Natural killer cell (primary cell): ENCODE measurements at places on chromosomes 7 and 10. TPM values are rescaled to one million over a fixed set of nuclear protein-coding genes. Genes with fewer than 3 reads are reported as not detected.
A peak's percentile ranks its signal among the peaks of the same experiment; 100 is the strongest.

Gene NACAD
- 0.75 TPM for total RNA-seq

DNA sequence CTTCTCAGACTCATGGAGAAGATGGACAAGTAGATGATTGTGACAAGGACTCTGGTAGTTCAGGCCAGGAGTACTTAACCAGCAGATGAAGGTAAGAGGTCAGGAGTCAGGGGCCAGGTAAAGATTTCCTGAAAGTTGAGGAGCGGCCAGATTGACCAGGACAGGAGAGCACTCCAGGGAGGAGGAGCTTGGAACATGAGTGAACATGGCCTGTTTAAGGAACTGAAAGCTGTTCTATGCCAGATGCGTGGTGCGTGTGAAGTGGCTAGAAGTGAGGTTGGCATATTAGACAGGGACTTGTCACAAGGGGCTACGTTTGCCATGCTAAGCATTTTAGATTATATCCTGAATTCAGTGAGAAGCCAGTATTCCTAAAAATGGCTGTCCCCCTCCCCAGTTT, 157.2 kb downstream of the WNT2 start:
- no peak for DNase-seq

DNA sequence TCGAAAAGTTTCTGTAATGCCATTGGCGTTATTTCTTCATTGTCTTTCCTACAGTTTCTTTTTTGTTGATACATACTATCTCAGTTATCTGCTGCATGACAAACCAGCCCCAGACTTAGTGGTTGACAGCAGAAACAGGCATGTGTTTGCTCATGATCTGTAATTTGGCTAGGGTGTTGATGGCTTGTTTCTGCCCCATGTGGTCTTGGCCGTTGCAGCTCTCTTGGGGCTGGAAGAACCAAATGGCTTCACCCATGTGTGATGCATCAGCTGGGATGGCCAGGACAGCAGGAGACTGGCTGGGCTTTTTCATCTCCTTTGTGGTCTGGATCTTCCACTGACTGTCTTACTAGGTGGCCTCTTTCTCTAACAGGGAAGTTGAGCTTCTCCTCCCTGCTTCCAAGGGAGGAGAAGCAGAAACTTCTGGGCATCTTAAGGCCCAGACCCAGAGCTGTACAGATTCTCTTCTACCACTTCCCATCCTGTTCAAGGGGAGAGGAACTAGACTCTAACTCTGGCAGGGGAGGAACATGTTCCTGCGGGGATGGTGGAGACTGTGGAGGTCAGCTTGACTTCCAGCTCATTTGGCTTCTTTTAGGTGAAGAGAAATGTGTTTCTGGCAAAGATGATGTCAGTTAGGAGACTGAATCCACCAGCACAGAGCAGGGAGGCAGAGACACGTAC, 89.3 kb downstream of the FANK1 start:
- DNase-seq, result no peak

Gene SFTPA1
- not detected for total RNA-seq

- no peak for DNase-seq
These were observed 123.8 kb downstream of the DOCK1 start for GRCh38 chr10:127029061-127029460.

GRCh38 chr10:31921031-31921430, 7.6 kb downstream of the ARHGAP12 start:
- DNase-seq, result peak; percentile 12

DNA sequence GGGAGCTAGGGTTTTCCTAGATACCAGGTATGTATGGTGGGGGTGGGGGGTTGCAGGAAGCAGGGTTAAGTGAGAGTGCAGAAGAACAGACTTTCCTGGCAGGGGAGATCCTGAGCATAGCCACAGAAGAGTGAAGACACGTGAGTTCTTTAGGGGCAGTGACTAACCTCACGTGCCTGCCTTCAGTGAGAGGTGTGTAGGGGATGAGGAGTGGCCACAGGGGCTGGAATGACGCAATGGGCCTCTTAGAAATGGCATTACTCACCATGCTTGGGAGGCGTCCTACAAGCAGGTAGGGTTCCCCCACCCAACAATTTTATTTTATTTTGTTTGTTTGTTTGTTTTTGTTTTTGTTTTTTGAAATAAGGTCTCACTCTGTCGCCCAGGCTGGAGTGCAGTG, 698.6 kb upstream of the NRP1 start:
- DNase-seq, result no peak

- DNase-seq, result no peak
These were observed 137.2 kb downstream of the PHTF2 start for GRCh38 chr7:77935652-77936348.

Gene HABP2
- total RNA-seq, result not detected

GRCh38 chr7:45220846-45221618, 63.4 kb downstream of the RAMP3 start:
- DNase-seq, result no peak

Gene PRR15
- not detected for total RNA-seq

Gene CLEC2L
- 0.71 TPM for total RNA-seq

DNA sequence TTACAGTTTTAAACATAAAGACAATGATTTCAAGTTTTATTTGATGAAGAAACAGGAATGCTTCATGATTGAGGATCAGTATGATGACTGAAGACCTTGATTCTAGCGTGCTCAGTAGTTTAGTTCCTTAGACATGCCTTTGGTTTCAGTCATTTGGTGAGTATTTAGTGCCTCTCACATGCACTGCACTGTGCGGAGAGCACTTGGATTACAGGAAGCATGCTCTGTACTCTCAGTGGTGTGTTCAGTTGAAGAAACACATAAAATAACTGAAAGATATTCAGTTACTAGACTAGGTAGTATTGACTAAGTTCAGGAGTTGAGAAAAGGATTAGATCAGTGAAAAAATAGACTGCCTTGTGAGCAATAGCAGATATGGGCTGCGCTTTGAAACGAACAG, 25.5 kb downstream of the RBM17 start:
- no peak for DNase-seq

GRCh38 chr7:94662548-94662947, 6.6 kb upstream of the SGCE start:
- DNase-seq, result no peak

Gene OR2A12
- not detected for total RNA-seq

Gene CD36
- 7.0 TPM for total RNA-seq

DNA sequence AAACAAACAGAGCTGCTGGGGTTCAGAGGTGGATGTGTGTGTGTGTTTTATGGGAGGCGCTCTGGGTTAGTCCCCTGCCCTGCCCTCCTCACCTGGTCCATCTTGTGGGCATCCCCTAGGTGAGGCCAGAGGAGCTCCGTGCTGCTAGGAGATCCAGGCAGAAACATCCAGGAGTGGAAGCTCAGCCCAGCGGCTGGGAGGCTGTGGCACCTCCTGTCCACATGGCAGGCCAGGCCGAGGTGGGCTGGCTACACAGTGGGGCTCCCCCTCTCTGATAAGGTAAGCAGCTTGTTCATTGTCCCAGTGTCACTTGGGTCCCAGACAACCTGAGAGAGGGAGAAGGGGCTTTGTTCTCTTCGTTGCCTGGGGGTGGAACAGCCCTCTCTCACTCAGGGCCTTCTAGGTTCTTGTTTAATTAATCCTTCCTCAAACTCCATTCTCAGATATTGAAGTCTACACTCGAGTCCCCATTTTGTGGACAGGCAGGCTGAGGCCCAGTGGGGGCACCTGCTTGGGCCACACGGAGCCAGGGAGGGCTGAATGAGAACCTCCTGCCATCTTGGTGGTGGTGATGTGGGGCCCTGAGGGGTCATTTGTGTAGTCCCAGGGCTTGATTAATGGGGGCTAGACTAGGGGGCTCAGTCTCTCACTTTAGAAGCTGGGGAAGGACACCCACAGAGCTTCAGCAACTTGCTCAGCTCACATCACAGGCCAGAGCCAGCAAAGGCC, 216.8 kb upstream of the GPR26 start:
- DNase-seq, result no peak

- DNase-seq, result no peak
These were observed 54.1 kb downstream of the NOD1 start for GRCh38 chr7:30424506-30424905.

DNA sequence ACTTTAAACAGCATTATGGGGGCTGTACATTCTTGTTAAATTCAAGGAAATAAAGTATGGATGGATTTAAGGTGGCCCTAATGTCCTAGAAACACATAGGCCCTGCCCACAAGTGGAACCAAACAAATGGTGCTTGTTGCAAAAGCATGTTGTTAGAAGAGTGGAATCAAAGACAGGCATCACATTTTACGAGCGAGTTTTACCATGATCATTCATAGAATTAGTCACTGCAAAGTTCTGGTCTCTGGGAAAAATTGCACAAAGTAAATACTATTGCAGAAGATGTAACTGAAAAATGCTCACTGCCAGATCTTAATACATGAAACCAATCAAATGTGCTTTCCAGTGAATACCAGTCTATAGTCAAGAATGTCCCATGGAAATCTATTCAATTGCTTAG, 677.1 kb downstream of the PARD3 start:
- no peak for DNase-seq

Gene CHAT
- not detected for total RNA-seq

DNA sequence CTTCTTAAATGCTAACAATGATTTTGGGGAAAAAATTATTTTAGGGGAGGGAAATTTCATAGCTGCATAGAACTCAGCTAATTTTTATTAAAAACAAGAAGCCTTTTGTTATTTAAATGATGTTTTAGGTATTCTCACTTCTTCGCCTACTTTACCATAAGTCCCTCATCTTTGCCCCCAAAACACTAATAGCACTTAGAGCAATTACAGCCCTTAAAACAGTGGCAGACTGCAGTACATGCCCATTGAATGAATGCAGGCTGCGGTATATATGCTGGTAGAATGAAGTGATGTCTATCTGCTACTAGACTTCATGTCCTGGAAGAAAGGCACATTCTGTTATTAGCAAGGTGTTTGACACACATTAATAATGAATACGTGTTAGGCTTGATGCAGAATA, 2.9 kb upstream of the SPAG6 start:
- DNase-seq, result no peak

DNA sequence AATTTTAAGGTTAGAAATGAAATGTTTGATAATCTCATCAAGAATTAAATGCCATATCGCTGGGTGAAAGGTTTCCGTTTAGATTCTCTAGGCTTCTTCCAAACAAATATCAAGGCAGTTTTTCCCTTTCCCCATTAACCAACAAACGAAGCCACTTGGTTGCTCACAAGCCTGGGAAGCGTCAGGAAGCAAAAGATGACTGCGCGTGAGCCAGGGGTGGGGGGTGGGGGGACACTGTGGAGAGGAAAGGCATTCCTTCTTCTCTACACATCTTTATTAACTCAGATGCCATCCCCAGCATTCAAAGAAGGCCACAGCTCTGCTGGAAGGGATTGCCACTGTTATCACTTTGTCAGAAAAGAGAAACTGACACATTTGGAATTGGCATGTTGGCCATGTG, 207.1 kb downstream of the TRIL start:
- no peak for DNase-seq

DNA sequence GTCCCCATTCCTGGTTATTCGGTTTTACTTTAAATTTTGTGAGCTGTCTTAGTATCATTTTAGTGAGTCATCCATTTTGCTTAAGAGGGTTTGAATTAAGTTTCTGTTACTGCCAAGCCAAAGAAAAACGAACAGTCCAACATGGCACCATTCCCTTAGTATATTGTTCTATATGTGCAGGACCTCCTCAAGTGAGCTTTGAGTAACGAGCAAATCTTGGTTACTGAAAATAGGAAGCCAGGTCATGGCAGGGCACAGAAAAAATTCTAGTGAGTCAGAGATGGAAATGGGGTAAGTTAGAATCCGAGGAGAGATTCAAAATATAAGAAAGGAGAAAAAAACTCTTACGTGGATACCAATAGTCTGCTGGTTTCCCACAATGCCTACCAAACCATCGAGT, 292.9 kb downstream of the BAMBI start:
- no peak for DNase-seq

DNA sequence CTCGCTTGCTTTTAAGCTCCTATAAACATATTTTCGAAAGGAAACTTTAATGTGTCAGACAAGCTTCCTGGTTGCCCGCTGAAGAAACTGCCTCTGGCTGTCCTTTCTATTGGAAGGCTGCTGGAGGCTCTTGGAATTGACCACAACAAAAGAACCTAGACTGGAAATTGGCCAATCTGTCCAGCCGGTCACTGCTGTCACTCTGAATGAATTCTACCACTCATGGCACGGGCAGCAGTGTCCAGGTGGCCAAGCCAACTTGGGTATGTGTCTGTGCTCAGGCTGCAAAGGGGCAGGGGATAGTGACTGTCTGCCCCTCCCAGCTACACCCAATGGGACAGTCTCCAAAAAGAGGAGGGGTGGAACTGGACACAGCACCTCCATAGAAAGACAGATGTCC, 57.6 kb downstream of the CDH23 start:
- no peak for DNase-seq

DNA sequence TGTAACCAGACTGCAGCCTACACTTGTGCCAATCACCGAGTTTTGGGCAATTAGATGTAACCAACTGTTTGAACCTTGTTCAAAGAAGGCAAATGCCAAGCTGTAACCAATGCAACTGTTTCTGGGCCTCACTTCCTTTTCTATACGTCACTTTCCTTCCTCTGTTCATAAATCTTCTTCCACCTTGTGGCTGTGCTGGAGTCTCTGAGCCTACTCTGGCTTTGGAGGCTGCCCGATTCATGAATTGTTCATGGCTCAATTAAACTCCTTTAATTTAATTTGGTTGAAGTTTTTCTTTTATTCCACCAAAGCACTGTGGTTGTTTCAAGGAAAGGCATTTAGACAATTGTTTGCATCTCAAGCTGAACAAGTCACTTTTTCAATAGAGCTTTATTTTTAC, 43.5 kb upstream of the UCN3 start:
- no peak for DNase-seq

DNA sequence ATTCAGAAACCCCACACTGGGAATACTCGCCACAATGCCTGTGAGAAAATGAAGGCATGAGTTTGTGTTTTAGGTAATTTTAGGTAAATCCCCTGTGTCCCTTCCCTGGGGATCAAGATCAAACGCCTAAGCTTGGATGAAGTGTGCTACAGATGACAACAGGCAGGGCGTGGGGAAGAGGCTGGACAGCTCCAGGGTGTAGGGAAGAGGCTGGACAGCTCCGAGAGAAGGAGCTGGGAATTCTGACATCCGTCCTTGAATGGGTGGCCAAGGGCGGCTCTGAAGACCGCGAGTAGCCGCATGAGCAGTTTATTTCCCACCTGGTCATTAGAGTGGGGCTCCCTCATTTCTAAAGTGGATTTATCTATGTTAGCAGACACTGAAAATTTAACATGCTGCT, 109.7 kb downstream of the RAMP3 start:
- no peak for DNase-seq

GRCh38 chr10:33117230-33117629, 159.2 kb upstream of the ITGB1 start:
- no peak for DNase-seq

- DNase-seq, result no peak
These were observed 15.9 kb upstream of the RAPGEF5 start for GRCh38 chr7:22372863-22373262.

Gene ODAD2
- not detected for total RNA-seq

Gene AKR1E2
- 4.0 TPM for total RNA-seq

DNA sequence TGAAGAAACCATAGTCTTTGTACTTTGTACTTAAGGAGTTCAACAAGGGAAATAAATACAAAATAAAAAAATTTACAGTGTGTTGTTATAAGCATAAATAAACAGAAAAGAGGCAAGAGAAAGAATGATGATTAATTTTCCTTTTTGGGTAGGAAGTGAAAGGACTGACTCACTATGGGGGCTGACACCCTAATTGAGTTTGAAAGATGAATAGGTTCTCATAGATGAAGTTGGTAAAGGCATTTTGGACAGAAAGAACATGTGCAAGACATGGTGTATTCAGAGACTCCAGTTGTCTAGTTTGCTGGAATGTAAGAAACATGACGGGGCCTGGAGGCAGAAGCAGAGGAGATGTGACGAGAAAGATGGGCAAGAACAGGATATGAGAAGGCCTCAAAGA, 83.7 kb downstream of the VPS50 start:
- no peak for DNase-seq
